H54 (cell line): ENCODE measurements at places on chromosomes 3 and 15.

DNA sequence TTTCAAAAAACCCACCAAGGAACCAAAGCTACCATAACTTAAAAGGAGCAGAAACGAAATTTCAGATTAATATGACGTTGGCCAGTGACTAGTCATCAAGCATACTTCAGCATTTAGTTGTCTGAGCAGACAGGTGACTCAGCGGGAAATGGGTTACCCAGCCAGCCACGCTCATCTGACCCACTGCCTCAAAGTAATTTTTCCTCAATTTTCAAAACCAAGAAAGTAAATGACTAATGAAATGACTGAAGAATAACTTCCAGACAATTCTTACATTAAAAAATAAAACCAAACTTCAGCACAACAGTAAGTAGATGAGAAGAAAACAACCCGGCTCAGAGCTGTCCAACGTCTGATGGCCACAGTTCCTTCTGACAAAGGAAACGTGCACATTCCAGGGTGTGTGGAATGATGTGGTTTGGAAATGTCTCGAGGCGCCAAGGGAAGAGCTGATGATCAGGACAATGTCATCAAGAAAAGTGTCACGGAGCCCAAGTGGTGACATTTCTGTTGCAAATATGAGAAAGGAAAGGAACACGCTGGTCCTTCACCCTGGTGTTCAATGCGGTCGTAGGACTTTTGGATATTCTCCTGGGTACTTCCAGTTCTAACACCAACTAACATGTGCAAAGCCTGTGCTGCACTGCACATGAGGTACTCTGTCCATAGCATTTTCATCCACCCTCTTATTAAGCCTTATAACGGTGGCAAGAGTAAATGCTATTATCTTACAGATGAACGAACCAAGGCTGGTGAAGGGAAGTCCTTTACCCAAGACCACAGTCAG is 79.1 kb downstream of the FOXP1 start:
- DNase-seq, result peak; percentile 56

- DNase-seq, result no peak
Measured at GRCh38 chr15:85580879-85581278, 200.5 kb downstream of the AKAP13 start.

- DNase-seq, result no peak
Measured at GRCh38 chr15:101425787-101426365, 63.6 kb downstream of the PCSK6 start.

- DNase-seq, result no peak
Measured at GRCh38 chr3:149604125-149604875, 53.5 kb downstream of the WWTR1 start.

GRCh38 chr3:141271279-141272030 is 39.8 kb downstream of the PXYLP1 start:
- no peak for DNase-seq

DNA sequence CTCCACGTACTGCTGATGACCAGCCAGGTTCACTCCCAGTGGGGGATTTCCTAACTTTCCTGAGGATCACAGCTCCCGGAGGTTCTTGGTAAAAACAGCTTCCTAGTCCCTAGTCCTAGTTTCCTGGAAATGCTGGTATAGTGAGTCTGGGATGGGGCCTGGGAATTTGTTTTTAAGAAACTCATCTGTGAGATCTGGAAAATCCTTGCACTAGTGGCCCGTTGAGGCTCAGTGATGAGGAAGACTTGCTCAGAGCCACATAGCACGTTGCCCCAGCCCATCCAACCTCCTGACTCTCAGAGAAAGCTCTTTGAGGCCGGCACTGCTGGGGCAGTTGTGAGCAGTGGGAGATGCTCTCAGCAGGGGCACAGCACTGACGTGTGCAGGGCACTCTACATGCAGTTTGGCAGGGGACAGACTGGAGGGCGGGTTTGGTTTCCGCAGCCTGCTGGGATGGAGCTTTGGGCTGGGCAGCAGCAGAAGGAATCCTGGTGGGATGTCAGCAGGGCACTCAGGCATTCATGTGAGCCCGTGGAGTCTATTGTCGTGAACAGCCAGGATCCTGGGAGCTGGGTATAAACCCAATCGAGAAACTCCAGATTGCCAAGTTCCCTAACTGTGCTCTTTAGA is 31.6 kb downstream of the SAXO2 start:
- DNase-seq, result no peak

GRCh38 chr3:177195242-177195991 is 1.9 kb downstream of the TBL1XR1 start:
- DNase-seq, result no peak

- DNase-seq, result no peak
Measured at GRCh38 chr3:122151480-122151879, 32.0 kb upstream of the CASR start.

- DNase-seq, result no peak
Measured at GRCh38 chr3:94693997-94694640, 631.3 kb downstream of the NSUN3 start.

- no peak for DNase-seq
Measured at GRCh38 chr3:141878817-141879216, 2.4 kb downstream of the ATP1B3 start.

GRCh38 chr15:48334260-48334659 is 3.0 kb downstream of the DUT start:
- no peak for DNase-seq

DNA sequence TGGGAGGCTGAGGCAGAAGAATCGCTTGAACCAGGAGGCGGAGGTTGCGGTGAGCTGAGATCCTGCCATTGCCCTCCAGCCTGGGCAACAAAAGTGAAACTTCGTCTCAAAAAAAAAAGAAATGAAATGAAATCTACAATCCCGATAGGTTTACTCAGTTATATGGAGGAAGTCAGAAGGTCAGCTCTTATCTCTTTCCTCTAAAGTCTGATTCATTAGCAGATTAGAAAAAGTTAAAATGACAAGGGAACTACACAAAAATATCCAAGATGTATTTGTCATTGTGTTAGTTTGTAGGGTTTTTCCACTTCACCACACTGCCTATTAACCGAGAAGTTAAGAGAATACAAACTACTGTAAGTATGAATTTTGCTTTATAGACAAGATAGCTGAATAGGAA is 420.6 kb downstream of the SHQ1 start:
- no peak for DNase-seq

DNA sequence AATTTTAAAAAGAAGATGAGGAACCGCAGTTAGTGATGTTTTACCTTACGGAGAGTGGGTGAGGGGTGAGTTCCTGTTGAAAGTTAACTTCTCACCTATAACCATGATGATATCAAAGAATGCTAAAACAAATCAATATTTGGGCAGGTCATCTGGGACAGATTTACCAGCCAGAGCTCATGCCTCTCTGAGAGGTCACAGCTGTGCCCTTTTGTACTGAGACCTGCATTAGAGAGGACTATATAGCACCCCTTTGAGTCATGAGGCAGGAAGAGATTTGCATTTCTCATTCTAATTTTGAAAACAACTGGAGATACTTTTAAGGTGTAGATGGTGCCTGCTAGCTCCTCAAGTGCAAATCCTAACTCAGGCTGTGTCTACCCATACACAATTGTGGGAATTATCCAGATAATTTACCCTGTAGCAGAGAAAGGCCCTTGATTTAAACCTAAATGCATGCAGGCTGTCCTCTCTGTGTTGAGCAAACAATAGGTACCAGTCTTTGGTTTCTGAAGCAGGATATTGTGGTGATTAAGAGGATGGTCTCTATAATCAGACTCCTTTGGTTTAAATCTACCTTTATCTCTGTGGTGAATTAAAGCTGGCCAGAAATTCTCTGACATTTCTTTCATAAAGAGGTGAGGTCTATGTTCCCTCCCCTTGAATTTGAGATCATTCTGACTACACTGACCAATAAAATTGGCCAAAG is 5.8 kb upstream of the TM4SF4 start:
- DNase-seq, result no peak

- no peak for DNase-seq
Measured at GRCh38 chr3:128306481-128306880, 153.2 kb downstream of the EEFSEC start.

DNA sequence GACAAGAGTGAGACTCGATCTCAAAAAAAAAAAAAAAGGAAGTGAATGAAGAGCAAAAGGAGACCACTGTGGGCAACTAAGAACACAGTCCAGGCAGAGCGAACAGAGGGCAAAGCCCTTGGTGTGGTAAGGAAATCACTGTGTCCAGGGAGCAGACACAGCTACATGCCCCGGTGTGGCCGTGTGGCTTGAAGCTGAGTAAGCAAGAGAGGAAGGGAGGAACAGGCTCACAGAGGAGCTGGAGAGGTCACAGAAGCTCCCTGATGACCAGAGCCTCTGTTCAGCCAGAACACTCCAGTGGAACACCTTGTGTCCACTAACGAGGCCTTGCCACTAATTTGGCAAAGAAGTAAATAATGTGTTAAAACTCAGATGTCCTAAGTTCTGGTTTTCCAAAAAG is 60.6 kb upstream of the GATA2 start:
- DNase-seq, result no peak

DNA sequence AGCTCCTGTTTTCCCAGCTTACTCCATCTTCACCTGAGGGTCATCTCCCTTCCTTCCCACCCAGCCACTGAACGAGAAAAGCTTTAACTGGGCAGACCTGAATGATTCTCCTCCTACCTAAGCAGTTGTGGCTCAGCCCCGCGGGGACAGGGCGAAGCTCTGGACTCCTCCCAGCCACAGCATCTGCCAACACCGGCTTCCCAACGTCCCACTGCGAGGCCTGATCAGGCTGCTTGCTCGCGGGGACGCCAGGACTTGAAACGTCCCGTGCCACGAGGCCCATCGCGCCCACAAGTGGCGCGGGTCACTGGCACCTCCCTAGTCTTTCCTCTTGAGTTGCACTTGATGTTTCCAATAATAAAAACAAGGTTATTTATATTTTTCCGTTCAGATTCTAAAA is at the start of gene SPATA16:
TSS of gene SPATA16 (minus strand) at position 250 of the 400 bp plus-strand sequence. CDS start 23,504 bp downstream, outside the sequence.
- no peak for DNase-seq

GRCh38 chr15:76588811-76589747 is 252.5 kb downstream of the ISL2 start:
- DNase-seq, result no peak

DNA sequence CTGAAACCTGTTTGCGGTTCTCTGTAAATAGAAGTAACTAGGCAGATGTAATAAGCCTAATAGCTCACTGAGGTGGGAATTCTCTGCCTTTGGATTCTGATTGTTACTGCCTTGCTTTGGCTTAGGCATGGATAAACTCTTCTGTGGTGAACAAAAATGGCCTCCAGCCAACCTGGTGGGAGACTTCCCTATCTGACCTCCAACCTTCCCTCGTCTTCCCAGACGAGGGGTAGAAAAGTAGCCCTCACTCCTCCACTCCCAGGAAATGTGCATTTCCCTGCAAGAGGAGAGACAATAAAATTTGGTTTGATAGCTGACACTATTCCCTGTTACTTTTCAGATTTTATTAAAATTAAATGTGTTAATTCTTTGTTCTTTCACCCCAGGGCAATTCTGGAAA is 606 bp upstream of the CD96 start:
- no peak for DNase-seq

DNA sequence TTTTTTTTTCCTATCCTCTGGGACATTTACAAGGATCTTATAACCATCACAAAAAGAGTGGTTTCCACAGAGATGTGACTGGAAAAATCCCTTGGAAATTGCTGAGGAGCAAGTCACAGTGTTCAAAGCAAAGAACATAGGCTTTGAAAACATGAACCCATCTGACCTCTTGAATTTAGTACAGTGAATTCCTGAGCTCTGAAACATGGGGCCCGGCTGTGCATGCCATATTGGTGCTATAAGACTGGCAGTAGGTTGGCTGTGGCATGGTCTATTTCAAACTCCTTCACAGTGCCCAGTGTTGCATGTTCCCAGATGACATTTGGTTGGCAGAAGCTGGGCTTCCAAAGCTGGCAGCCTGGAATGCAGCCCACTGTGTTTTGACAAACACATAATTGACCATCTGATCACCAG is 202.2 kb downstream of the TIGIT start:
- DNase-seq, result peak; percentile 9

GRCh38 chr15:52225230-52225629 is 34.0 kb upstream of the GNB5 start:
- DNase-seq, result no peak

DNA sequence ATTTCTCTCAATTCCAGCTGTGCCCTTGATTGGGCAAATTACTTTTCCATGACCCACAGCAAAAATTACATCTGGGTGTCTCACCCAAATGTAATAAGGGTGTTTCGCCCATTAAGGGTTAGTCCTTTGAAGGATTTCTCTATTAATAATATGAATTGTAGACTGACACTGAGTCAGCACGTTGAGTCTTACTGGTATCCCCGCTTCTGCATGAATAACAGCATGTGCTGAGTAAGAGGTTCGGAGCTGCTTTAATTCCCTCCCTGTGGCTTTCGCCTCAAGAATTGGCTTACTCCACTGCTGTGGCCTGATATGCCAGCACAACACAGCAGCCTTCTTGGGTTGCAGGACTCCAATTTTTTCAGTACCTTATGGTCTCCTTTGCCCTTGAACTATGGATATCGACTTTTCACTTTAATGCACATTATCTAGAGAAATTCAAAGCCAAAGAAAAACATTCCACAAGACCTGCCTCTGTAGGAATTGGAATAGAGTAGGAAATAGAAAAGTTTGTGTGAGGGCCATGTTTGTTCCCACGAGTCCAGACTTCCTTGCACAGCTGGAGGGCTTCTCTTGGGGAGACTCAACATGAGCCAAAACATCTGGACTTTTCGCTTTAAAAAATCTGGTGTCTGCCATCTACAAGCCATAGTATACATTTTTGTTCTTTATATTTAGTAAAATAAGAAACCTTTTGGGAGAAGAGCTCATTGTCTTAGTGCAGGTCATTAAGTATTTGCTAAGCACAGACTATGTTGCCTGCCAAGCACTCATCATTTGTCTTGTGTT is 20.7 kb upstream of the ERC2 start:
- no peak for DNase-seq
